Forelimb muscle (tissue), 1 donor: ENCODE measurements at places on chromosomes 2 and 18.

GRCh38 chr2:953975-954686 lies 3.5 kb downstream of the SNTG2 start:
- peak; percentile 17 for DNase-seq

- DNase-seq = no peak
Observed at GRCh38 chr2:112916145-112916571, 5.2 kb downstream of the IL37 start.

DNA sequence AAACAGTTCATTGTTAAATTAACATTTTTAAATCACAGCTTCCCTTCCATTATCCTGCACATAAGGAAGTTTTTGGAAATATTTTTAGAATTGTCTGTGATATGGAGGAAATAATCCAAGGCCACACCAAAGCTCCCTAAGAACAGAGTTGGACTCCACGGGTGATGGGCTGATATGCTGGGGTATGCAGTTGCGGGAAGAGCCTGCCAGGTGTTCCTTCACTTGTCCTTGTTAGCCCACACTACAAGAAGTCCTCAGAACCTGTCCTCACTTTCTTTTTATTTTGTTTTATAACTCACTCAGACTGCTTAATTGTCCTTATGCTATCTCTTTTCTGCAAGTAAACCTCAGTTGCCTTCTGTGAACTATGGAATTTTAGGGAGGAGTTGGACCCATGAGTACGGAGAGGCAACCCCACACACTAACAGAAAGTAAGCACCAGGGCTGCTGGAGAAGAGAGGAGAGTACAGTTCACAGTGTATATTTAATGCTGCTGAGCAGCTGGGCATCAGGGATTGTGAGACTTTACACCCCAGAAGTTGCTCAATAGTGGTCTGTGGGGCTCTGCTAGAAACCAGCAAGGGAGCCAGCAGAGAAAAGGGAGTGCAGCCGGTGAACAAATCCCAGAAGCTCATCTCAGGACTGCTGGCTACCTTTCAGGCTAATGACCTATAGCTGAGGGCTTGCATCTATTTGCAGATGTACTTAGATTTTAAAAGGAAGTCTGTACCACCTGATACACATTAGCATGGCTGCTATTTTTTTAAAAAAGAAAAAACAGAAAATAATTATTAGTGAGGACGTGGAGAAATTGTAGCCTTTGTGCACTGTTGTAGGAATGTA lies 280.1 kb upstream of the STON1 start:
- no peak for DNase-seq

DNA sequence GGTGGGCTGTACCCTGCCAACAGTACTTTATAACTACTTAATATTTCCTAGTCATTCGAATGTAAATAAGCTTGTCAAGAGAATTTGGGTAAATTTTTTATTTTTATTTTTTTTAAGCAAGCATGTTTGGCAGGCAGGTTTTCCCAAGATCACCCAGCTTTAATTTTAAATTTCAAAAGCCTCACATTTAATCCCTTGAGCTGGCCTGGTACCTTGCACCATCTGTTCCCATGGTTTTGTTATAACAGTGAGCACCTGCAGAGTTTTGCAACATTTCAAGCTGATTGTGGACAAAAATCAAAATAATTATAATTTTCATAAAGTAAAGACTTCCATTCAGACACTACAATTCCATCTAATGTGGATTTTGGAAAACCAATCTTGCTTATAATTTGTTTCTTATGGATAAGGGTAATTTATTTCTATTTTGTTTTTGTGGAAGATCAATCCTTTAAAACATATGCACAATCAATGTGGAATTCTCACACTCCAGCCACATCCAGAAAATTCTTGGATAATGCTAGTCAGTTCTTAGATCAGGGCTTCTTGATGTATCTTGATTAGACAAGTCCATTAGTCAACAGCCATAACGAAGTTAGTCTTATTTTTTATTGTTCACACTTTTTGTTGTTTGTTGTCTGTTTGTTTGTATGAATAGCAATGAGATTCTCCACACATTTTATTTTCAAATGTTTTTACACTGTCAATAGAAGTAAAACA lies 689.3 kb downstream of the NR4A2 start:
- no peak for DNase-seq

DNA sequence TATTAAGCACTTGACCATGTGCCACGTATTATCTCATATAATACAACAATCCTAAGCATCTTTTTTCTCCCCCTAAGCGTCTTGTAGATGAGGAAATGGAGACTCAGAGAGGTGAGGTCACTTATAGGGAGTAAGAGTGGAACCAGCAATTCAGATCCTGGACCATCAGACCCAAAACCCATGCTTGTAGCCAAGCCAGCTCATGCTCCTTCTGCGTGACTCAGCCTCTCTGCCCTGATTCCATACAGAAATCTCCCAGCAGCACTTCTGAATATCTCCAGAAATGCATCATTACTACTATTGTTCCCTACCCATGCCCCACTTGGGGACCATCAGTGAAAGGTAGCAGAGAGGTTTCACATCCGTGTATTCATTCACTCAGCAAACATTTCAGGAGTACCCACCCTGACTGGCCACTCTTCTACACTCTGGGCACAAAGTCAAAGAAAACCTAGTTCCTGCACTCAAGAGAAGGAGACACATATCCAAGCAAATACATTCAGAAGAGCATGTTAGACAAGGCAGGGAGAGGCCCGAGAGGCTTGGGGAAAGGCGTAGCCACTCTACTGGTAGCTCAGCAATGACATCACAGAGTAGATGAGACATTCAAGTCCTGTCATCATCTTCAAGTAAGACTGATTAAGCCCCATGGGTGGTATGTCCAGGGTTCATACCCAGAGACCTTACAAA lies 141.9 kb downstream of the MTCL1 start:
- no peak for DNase-seq

DNA sequence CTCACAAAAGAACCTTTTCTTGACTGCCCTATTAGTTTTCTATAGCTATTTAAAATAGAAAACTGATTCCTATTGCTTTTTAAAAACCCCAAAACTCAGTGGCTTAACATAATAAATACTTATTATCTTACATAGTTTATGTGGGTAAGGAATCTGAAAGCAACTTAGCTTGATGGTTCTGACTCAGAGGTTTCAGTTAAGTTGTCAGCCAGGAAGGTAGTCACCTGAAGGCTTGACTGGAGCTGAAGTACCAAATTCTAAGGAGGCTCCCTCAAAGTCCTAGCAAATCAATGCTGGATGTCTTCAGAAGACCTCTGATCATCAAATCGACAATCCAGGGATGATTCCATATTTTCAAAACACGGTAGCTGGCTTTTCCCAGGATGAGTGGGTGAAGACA lies 546.6 kb upstream of the CDH2 start:
- DNase-seq = no peak

DNA sequence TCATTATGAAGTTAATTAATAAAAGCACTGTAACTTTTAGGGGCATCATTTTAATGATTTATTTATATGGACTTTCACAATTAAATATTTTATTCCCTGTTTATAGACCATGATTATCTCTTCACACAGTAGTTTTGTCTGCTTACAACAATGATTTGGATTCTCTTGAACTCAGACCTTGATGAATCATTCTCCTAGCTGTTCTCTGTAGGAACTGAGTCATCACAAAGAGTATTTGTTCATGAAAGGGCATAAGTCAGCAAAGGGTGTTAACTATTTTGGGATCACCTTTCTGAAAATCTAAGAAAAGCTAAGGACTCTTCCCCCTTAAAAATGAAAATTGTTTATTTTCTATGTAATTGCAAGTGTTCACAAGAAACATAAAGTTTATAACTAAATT lies 461.1 kb upstream of the UBE2E3 start:
- no peak for DNase-seq

DNA sequence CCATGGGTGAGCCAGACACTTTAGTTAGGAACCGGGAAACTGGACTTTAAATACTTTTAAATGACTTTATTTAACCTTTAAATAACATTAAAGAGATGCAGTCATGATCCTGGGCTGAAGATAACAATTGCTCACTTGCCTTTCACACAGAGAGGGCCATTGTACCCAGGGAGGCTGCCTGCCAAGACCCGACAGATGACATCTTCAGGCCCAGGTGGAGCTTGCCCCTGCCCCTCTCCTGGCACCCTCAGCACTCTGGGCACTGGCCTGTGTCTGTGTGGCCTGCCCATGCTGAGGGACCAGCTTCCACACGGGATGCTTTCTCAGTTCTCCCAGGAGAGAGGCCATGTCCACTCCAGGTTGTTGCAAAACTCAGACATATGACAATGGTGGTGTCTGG lies 216.4 kb upstream of the MYT1L start:
- no peak for DNase-seq

GRCh38 chr2:127695491-127696472 lies 5.5 kb upstream of the SFT2D3 start:
- no peak for DNase-seq

DNA sequence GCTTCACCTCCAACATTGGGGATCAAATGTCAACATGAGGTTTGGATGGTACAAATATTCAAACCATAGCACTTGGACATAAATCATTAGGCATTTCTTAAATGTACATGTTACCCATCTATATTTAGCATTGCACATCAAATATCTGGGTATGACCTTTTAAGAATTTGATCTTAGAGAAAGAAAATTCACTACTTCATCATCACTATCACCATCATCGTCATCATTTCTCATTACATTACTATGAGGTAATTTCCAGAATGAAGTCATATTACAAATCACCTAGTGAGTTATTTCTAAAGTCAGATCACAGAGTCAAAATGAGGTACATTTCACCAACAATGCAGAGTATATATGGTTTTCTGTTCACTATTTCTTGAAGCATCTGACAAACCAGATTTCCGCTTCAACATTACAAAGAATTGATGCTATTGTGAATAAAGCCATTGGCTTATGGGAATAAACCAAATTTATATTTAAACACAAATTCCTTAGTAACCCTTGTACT lies 356.4 kb upstream of the GYPC start:
- DNase-seq = no peak
